ENCODE measurements at places on chromosomes 11 and 22. TPM values are rescaled to one million over a fixed set of nuclear protein-coding genes. Genes with fewer than 3 reads are reported as not detected.

GRCh38 chr11:78083021-78083420, 3.4 kb upstream of the NDUFC2 start:
- no peak overlapping the region for H3K27ac ChIP-seq
- H3K36me3 ChIP-seq = peaks cover 7% of the 10 kb centered on the region
- peaks cover 8% of the 10 kb centered on the region for H3K4me1 ChIP-seq
- no peak for DNase-seq
- no peak overlapping the region for H3K4me3 ChIP-seq
- peaks cover 4% of the 10 kb centered on the region for H3K27me3 ChIP-seq

APOL3 gene
- not detected for total RNA-seq

DNA sequence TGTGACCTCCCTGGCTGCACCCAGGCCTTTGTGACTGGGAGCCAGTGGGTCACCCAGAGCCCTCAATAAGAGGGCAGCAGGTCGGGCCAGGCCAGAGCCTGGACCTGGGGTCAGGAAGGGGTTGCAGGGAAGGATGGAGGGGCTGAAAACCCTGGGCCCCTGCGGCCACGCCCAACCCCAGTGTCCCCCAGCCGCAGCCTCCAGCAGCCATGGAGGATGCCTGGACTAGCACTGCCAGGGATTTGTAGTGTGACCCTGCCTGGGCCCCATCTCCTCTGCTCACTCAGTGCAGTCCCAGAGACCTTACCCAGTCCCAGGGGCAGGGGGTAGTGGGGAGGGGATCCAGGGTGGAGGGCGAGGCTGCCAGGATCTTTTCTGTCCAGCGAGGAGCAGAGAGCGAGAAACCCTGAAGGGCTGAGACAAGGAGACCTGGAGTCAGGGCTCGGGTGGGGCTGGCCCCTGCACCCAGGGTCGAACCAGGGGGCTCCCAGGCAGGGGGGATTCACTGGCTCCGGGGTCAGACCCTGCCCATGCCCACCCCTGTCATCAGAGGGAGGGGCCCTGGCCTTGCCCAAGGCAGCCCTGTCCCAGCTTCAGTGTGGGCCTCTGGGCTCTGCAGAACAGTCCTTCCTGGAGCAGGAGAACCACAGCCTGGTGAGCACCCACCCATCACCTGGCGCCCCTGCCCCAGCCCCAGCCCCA, 187.5 kb downstream of the IGLL1 start:
- no peak for DNase-seq
- H3K4me1 ChIP-seq = no peaks in the 10 kb centered on the region
- H3K27ac ChIP-seq = no peak overlapping the region

MGAT3 gene
- total RNA-seq = 28.8 TPM

GRCh38 chr11:21582791-21583190, 610.1 kb upstream of the ANO5 start:
- no peak overlapping the region for H3K27ac ChIP-seq
- H3K36me3 ChIP-seq = no peaks in the 10 kb centered on the region
- DNase-seq = no peak

PKDREJ gene
- not detected for total RNA-seq

DNA sequence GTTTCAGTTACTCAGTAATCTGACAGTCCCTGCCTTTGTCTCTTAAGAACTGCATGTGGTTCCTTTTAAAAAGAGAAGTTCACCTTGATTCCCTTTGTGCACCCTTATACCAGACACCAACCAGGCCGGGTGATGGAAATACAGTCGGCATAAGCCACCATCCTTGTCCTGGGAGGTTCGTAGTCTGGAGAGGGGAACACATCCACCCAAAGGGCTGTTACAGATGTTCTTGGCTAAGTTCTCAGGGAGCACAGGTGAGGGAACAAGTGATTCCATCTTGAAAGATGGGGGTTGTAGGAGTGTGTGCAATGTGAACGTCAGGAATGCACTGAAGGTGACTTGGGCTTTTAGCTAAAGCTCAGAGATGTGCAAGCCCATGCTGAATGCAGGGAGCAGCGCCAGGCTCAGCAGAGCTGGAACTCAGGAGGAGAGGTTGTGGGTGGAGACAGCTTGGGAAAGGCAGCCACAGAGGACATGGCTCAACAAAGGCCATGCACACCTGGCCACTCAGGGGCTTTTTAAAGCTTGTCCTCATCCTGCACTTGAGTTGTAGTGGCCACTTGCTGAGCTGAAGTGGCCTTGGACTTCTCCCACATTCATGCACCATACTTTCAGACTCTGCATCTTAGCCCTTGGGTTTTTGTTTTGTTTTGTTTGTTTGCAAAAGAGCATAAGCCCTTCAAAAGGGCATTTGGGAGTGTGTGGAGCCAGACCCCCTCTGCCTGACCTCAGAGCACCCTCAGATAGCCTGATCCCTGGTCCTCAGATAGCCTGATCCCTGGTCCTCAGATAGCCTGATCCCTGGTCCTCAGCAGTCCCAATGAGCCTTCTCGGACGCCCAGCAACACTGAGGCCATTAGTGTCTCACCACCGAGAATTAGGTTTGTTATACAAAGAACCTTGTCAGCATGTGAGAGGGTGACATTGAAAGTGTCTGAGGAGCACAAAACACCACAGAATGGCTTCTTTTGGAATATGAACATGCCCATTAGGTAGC, 12.7 kb upstream of the TMA7B start:
- H3K27ac ChIP-seq = no peak overlapping the region
- peaks cover 9% of the 10 kb centered on the region for H3K27me3 ChIP-seq
- H3K4me3 ChIP-seq = no peak overlapping the region
- no peaks in the 10 kb centered on the region for H3K36me3 ChIP-seq
- H3K4me1 ChIP-seq = peaks cover 22% of the 10 kb centered on the region

POU2AF1 gene
- 0.58 TPM for total RNA-seq

MYO7A gene
- 5.3 TPM for total RNA-seq

DNA sequence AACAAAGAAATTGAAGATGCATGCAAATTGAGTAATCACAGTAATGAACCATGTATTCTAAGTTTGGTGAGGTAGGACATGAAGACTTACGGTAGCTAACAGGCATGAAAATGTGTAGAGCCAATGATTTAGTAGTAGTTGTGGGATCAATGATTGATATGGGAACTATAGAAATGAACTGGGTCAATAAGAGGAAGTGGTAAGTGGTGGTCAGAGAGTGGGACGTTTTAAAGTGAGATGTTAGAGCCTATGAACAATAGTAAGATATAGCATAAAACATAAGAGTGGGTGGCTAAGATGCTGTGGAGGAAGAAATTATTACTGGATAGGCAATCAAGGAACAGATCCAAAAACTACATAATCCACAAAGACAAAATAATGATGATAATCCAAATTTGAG, 45.0 kb downstream of the DLG2 start:
- no peaks in the 10 kb centered on the region for H3K4me1 ChIP-seq
- DNase-seq = no peak
- no peak overlapping the region for H3K27ac ChIP-seq

DNA sequence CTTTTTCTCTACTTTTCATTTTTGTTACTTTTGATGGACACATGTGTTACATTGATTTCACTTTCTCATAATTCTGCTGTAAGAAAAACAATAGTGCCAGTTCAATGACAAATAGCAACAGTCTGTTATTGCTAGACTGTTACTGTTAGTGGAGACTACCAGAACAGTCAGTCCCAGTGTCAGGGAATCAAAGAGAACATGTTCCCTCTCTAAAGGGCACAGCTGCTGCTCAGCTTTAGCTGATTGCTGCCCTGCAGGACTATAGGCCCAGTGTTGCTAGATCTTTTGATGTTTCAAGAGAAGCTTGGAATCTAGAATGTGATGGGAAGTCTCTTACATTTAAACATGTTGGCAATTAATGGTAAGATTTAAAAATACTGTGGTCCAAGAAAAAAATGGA, 3.4 kb downstream of the BIRC3 start:
- peaks cover 19% of the 10 kb centered on the region for H3K27me3 ChIP-seq
- no peak for DNase-seq
- peaks cover 8% of the 10 kb centered on the region for H3K4me1 ChIP-seq
- no peak overlapping the region for H3K27ac ChIP-seq
